ENCODE measurements at places on chromosomes 2 and 18.

GRCh38 chr2:190342611-190343010 is 778 bp upstream of the INPP1 start:
- DNase-seq = no peak

DNA sequence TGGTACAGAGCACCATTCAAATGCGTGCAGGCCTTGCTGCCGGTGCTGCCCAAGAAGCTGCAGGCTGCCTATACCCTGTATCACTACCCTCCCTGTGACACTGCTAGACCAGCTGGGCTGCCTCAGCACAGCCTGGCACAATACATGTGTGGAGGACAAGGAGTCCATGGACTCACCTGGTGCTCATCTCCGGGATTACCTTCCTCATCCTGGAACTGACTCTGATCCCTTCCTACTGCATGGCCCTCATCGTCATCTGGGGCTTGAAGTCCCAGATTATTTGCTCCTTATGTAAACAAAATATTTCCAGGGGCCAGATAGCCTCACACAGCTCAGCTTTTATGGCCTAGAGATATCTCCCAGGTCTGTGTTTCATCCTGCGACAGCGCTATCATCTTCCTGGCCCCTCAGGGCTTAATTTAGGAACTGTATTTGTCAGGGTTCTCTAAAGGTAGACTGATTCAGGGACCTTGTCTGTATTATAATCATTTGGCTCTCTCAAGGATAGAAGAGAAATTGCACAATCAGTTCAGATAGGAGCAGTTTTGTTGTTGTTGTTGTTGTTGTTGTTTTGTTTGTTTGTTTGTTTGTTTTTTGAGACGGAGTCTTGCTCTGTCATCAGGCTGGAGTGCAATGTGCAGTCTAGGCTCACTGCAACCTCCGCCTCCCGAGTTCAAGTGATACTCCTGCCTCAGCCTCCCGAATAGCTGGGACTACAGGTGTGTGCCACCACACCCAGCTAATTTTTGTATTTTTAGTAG is 42.9 kb downstream of the WDR75 start:
- no peak for DNase-seq

DNA sequence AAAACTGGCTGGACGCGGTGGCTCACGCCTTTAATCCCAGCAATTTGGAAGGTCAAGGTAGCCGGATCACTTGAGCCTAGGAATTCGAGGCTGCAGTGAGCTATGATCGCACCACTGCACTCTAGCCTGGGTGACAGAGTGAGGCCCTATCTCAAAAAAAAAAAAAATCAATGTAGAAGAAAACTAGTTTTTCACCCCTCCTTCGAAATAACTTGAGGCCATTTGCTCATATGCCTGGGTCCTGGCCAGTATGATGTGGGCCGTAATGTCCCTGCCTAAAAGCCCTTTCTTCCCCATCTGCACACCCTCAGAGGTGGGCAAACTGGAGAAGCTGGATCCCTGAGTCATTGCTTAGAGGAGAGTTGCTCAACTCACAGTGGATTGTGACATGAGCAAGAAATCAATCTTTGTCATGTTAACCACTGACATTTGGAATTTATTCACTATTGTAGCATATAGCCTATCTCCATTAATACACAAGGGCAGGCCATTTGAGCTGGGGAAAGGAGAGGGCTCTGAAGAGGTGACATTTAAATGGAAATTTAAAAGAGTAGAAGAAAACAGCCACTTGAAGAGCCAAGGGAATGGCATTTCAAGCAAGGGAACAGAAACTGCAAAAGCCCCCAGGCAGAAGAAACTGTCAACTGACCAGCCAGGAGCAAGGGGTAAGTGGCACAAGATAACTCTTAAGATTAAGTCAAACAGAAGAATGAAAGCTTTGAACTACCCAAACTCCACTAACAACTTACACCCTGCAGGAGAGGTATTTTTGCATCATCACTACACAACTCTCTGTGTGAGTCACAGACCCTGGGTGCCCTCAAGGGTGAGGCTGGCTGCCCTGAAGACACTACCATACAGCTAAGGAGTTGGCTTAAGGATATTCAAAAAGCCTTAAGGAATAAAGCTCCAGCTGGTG is 7.6 kb upstream of the METTL21A start:
- DNase-seq = no peak

DNA sequence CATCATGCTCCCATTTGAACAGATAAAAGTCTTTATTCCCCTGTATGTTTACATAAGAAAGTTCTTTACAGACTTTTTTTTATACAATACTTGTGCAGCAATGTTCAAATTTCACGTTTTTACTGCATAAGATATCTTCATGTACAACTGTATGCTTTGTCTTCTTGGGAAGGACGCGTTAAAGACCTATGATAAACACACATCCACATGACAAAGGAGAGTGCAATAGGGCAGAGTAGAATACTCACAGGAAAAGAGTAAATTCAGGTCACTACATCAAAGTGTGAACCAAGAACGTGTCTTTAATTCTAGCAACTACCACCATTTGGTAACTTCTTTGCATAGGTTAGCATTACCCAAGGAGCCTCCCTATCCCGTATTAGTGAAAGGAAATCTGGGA is 33.7 kb upstream of the NFU1 start:
- no peak for DNase-seq

- no peak for DNase-seq
Observed at GRCh38 chr2:71743995-71744675, 290.8 kb downstream of the DYSF start.

- no peak for DNase-seq
Observed at GRCh38 chr2:110980339-110981062, 140.2 kb upstream of the BCL2L11 start.

DNA sequence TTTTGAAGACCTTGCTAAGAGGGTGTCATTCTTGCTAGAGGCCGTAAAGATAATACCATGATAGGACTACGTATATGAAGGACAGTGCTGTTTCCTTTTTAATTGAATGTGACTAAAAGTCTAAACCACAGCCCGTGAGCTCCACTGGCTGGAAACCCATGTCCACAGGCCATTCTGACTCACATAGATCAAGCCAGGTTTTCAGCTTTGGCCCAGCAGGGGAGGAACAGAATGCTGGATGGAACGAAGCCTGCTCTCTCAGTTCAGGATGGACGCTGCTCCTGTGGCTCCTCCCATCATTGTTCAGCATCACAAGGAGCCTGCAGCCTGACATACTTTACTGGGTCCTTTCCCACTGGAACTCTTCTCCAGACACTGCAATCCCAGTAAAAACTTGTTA is 47.6 kb downstream of the ALPK2 start:
- no peak for DNase-seq

GRCh38 chr2:201999279-201999678 is 34.4 kb upstream of the FZD7 start:
- no peak for DNase-seq

GRCh38 chr2:71878626-71879508 is 268.8 kb downstream of the CYP26B1 start:
- no peak for DNase-seq

DNA sequence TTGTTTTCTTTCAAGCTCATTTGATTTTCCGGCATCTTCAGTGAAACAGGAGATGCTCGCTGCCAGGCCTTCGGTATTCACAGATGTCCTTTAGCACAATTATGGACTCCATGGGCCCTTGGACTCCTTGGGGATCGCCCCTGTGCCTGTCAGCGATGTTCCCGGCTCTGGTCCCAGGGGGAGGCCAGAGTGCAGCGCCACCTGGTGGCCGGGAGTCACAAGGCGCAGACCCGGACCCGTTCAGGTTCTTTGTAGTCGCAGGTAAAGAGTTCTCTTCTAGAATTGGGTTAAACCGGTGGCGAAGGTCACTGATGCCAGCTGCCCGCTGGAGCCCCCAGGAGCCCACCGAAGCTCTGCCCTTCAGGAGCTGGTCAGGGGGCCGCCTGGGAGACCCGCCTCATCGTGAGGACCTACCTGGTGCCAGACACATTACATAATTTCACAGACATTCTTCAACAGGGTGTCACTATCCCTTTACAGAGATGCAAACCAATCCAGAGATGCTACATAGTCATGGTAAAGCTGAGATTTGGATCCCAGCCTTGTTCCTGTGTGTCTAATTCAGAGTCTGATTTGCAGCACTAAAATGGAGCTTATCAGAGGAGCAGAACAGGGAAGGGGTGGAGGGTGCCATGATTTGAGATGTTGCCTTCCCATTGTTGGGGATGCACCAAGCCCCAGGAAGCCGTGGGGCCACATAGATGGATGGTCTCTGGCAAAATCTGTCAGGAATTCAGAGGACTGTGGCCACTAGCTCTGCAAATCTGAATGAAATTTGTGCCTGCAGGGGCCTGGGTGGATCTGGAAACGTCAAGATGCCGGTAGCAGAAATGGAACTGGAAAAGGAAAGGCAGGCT is 6.0 kb upstream of the INPP5D start:
- no peak for DNase-seq

GRCh38 chr2:69143748-69144360 is 130.9 kb downstream of the ANTXR1 start:
- no peak for DNase-seq

DNA sequence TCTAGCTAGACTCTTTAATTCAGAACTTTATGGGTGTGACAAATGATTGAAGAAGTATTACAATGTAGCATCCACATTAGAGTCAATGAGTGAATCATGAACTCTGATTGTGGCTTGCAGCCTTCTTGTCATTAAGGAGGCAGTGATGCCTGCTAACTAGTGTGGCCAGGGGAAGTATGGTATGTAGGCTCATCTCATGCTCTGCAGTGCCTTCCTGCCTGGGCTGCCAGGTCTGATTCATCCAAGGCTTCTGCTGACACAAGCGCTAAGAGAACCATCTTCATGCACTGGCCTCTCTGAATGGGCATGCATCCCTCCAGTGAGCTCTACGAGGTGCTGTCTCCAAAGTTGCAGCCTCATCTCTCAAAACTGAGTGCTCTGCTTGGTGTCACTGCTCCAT is 144.3 kb downstream of the MTCL1 start:
- DNase-seq = no peak

- DNase-seq = no peak
Observed at GRCh38 chr2:214876815-214877214, 67.3 kb upstream of the BARD1 start.
